Esophagus squamous epithelium (tissue), 5 donors: ENCODE measurements at places on chromosomes 1 and 21.

GRCh38 chr21:32940079-32941014, 85.4 kb upstream of the OLIG2 start:
- DNase-seq = no peak

DNA sequence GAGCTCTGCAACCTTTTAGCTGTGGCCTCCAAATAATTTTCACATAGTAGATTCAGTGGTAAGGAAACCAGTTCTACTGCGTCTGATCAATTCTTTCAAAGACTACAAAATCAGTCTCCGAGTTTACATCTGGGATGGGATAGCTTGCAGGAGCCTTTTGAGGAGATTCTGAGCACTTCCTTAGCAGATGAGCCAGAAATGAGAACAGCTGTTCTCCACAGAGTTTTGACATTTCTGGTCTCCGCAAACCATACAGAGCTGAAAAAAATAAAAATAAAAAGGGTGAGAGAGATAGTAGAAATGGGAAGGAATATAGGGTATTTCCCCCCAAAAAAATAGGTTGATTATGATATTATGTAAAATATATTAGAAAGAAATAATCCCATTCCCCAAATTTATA, 119.3 kb downstream of the LYPLAL1 start:
- DNase-seq = no peak

DNA sequence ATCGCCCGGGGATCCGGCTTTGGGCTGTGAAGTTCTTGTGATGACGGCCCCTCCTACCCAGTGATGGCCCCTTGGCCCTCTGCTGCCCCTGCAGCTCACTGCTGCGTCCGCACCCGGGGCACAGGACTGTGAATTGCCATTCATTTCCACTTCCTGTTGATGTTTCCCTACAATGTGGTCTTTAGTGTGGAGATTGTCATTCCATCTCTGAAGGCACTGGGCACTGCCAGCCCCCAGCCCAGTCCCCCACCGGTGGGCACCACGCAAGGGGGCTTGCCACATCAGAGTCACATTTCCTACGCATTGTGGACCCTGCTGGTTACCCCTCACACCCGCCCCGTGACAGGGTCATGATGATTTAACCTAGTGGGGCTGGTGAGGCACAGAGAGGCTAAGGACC, 2.5 kb upstream of the MX2 start:
- no peak for DNase-seq

DNA sequence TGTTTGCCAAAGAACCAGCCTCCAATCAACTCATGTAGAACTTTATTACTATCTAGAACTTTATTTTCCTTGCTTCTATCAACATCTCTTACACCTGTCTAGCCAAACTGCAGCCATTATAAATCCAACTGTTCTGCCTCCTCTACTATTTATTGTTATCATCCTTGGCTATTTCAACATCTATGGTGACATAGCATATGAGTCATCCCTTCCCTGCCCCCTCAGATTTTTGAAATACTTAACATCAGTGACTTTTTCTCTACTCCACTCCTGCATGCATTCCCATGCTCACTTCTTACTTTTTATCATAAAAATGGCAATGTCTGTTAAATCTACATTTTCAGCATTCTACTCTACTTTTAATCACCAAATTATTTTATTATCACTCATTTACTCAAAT, 544.9 kb upstream of the NEGR1 start:
- no peak for DNase-seq

DNA sequence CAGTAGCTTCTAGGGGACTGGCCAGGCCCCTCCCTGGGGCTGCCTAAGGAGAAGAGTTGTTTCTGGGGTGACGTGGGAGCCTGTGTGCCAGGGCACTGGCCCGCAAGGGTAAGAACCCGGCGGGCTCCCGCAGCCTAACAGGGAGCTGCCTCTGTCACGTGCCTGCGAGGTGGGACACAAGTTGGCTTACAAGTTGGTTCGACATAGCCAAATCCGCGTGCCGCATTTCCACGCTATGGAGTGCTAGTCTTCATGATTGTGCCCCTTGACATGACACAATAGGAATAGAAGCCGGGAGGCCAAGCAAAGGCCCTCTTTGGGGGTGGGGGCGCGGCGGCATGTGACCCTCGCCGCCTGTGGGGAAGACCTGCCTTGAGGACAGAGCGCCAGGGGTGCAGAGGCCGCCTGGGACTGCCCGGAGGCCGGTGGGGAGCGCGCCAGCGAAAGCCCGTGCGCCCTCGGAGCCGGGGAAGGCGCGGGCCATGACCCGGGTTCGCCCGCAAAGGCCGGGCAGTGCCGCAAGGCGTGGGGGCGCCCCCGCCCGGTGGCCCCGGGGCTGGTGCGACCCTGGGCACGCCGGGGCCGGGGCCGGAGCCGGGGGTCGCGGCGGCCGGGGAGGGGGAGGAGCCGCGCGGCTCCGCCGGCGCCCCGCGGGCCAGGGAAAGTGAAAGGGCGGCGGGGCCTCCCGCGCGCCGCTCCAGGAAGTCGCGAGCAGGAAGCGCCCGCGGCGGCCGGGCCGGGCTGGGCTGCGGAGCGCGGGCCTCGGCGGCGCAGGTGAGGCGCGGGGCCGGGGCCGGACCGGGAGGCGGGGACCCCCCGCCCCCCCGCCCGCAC, at the start of gene SLC37A1:
Gene SLC37A1, plus strand, starts transcription at position 702 of the 834 bp plus-strand sequence. CDS start 4,603 bp downstream, outside the sequence.
- no peak for DNase-seq

DNA sequence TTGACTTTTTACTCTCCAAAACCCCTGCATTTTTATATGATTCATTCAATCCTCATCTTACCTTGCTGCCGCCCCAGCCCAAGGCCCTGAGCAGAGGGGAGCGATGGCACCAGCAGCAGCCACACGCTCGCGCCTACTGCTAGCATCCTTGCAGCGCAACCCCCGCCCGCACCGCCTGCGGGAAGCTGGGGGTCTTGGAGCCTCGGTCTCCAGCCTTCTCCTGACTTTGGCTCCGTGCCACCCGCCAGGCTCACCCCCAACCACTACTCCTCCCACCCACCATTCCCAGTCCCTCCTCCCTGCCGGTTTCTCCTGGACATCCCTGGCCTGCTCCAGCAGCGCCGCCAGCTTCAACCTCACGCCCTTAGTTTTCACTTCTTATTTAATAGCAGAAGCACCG, 76.6 kb downstream of the RPE65 start:
- DNase-seq = no peak
